ENCODE measurements at places on chromosomes 12 and 14. TPM values are rescaled to one million over a fixed set of nuclear protein-coding genes. Genes with fewer than 3 reads are reported as not detected.
A peak's percentile ranks its signal among the peaks of the same experiment; 100 is the strongest.

GRCh38 chr14:50804181-50804721 is 26.7 kb downstream of the NIN start:
- no peaks in the 10 kb centered on the region for H3K27me3 ChIP-seq
- H3K36me3 ChIP-seq, result peaks cover 7% of the 10 kb centered on the region
- H3K4me3 ChIP-seq, result no peak overlapping the region
- H3K27ac ChIP-seq, result peak overlapping the region; percentile 46
- peak; percentile 76 for DNase-seq
- peaks cover 14% of the 10 kb centered on the region for H3K4me1 ChIP-seq

- H3K4me1 ChIP-seq, result no peaks in the 10 kb centered on the region
- H3K4me3 ChIP-seq, result no peak overlapping the region
- DNase-seq, result no peak
- H3K27ac ChIP-seq, result no peak overlapping the region
Observed at GRCh38 chr12:70402597-70402996, 36.5 kb downstream of the KCNMB4 start.

SIX6 gene
- total RNA-seq, result not detected

COX8C gene
- total RNA-seq, result not detected

GRCh38 chr12:62221107-62221506 is 39.1 kb upstream of the USP15 start:
- no peak overlapping the region for H3K27ac ChIP-seq
- H3K4me3 ChIP-seq, result no peak overlapping the region
- no peaks in the 10 kb centered on the region for H3K27me3 ChIP-seq
- DNase-seq, result no peak
- H3K4me1 ChIP-seq, result no peaks in the 10 kb centered on the region
- no peaks in the 10 kb centered on the region for H3K36me3 ChIP-seq

GRCh38 chr14:82492157-82492556 is 958.5 kb upstream of the SEL1L start:
- H3K4me3 ChIP-seq, result no peak overlapping the region
- H3K36me3 ChIP-seq, result no peaks in the 10 kb centered on the region
- no peaks in the 10 kb centered on the region for H3K4me1 ChIP-seq

DNA sequence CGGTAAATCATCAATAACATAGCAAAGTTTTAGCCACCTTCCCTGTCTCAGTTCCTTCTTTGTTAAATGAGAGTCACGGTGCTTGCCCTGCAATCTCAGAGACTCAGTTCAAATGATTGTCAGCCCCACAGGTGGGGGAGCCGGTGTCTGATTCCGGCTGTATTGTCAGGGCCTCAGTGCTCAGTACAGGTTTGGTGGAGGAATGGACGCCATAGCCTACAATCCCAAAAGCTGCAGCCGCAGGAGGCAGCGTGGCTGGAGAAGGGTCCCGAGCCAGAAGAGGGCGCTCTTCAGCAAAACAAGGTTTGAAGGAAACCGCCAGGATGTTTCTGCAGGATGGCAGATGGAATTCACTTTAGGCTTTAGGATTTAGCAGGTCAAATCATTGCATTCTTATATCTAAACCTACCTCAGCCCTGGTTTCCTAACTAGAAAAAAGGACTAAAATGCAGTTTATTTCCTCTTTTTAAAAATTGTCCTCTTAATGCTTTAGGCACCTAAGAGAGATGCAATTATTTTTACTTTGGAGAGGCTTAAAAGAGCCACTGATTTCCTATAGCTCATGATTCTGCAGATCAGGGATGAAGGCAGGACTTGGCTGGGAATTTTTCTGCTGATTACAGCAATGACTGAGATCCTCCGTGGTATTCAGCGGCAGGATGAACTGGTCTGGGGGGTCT is 29.2 kb downstream of the FOS start:
- no peak overlapping the region for H3K27ac ChIP-seq
- no peaks in the 10 kb centered on the region for H3K36me3 ChIP-seq
- H3K27me3 ChIP-seq, result no peaks in the 10 kb centered on the region
- H3K4me1 ChIP-seq, result peaks cover 8% of the 10 kb centered on the region

GRCh38 chr14:34258318-34258717 is 203.7 kb downstream of the SPTSSA start:
- H3K4me3 ChIP-seq, result no peak overlapping the region
- peaks cover under 1% of the 10 kb centered on the region for H3K27me3 ChIP-seq
- H3K4me1 ChIP-seq, result no peaks in the 10 kb centered on the region
- H3K27ac ChIP-seq, result no peak overlapping the region
- H3K36me3 ChIP-seq, result no peaks in the 10 kb centered on the region
- peak; percentile 15 for DNase-seq

EIF2S1 gene
- total RNA-seq, result 360 TPM

DNA sequence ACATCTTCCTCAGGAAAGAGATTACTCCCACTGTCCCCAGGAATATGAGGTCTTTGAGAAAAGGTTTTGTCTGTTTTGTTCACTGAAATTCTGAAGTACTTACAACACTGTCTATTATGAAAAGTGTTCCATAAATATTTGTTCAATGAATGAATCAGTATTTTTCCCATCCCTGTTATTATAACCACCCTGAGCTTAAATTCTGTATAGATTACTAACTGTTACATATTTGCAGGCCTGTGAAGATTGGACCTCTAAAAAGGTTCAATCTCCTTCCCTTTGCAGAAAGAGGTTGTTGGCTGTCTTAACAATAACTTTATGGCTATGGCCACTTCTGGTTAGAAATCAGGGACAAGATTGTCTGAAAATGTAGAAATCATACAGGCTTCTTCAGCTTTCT is 174.5 kb upstream of the NPAS3 start:
- H3K36me3 ChIP-seq, result no peaks in the 10 kb centered on the region
- H3K27me3 ChIP-seq, result no peaks in the 10 kb centered on the region
- no peak for DNase-seq
- H3K4me1 ChIP-seq, result no peaks in the 10 kb centered on the region
- no peak overlapping the region for H3K27ac ChIP-seq
- H3K4me3 ChIP-seq, result no peak overlapping the region

ABCC9 gene
- total RNA-seq, result 5.6 TPM

SLCO1B1 gene
- not detected for total RNA-seq
